Stimulated activated CD4-positive, alpha-beta T cell treated with anti-CD3 and anti-CD28 coated beads, Interleukin-2, amount 100 ng/mL, for 24 hours (primary cell): ENCODE measurements at places on chromosomes 11 and 22.

DNA sequence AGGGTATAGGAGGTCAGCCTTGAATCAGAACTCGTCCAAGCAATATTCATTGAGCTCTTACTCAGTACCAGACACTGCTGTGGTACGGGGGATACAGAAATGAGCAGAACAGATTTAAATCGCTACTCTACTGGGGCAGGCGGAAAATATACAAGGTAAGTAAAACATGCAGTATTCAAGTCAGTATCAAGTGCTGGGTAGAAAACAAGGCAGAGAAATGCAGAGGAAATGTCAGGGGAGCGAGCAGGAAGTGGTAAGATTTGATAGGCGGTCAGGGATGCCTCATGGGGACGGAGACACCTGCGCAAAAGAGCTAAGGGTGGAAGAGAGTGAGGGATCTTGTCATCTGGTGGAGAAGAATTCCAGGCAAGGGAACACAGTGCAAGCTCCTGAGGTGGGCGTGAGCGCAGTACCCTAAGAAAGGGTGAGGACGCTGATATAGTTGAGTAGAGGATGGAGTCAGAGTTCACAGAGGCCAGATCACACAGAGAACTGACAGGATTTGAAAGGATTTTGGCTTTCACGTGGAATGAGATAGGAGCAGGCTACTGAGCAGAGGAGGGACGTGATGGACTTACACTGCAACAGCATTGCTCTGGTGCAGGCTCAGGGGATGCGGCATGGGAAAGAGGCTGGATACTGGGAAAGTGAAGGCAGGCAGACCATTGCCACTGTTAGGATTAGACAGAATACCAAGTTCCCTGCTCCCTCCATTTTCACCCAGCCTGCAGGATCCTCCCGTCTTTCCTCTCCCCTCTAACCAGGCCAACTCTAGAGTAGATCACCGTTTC is 35.8 kb downstream of the SC5D start:
- DNase-seq: no peak

DNA sequence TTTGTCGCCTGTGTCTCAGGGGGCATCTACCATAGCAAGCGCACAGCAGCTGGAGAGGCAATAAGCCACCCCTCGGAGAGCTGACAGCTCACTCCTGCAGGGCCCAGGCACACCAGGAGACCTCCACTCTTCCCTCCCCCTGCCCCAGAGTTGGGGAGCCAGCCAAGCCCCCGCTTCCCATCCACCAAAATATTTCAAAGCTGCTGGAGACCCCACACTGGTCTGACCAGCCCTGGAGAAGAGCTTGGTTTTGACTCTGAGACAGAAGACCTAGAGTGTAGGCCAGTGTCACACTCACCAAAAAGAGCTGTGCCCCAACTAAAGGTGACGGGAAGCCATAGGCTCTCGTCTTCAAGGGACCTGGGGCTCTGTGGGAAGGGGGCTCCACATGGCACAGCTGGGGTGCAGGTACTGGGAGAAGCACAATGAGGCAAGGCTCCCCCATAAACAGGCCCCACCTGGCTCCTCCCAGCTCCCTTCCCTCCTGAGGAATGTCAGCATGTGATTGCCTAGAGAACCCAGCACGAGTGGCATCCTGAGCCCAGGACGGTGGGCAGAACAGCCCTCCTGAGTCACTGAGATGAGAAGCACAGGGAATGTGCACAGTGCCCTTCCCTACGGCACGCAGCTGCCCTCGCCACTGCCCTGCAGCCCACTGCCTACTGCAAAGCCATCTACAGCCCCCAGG is 5.8 kb upstream of the GNAZ start:
- DNase-seq: peak; percentile 15

- no peak for DNase-seq
Observed at GRCh38 chr11:127119356-127119755, 118.8 kb upstream of the KIRREL3 start.

GRCh38 chr11:118071416-118072030 is 5.4 kb upstream of the TMPRSS4 start:
- DNase-seq: no peak

GRCh38 chr11:128546916-128547315 is 40.4 kb downstream of the ETS1 start:
- DNase-seq: no peak

GRCh38 chr11:76140912-76141574 is 65.3 kb downstream of the WNT11 start:
- no peak for DNase-seq
